ENCODE measurements at places on chromosomes 4 and X.

DNA sequence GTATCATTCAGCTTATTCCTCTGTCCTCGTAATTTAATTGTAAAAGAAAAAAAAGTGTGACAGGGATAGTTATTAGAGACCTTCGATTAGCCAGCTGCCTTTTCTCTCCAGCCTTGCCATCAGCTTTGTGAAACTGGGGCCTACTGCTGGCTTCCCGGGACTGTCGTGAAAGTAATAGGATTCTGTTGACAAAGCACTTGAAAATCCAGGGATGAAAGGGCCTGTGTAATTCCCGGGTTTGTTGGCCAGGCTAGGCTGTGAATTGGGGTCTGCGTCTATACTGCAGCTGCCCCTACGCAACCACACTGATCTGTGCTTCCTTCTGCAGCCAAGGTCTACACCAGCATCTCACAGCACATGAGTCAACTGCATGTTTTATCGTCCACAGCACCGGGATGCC lies 120.4 kb upstream of the SCML1 start:
- no peak for DNase-seq
- no peaks in the 10 kb centered on the region for H3K4me1 ChIP-seq
- H3K36me3 ChIP-seq, result no peaks in the 10 kb centered on the region
- H3K27me3 ChIP-seq, result no peaks in the 10 kb centered on the region
- no peak overlapping the region for H3K27ac ChIP-seq

DNA sequence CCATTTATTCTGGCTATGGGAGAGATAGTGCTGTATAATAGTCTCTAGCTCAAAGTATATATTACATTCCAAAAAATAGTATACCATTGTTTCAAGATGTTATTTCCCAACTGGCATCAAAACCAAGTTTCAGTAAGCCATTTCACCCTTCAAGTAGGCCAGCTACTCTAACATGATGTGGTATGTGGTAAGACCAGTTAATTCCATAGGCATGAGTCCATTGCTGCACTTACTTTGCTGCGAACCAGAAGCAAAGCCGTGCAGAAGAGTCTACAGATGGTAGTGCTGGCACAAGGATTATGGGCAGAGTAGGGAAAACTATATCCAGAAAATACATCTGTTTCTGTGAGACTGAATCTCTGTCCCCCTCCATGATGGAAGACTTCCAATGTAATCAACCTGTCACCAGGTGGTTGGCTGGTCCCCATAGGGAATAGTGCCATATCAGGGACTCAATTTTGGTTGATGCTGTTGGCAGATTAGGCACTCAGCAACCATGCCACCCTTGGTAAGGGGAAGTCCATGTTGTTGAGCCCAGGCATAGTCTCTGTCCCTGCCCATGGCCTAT lies 49.8 kb upstream of the HSD17B10 start:
- H3K4me3 ChIP-seq, result no peak overlapping the region
- H3K4me1 ChIP-seq, result no peaks in the 10 kb centered on the region
- DNase-seq, result no peak
- H3K27ac ChIP-seq, result no peak overlapping the region
- H3K27me3 ChIP-seq, result no peaks in the 10 kb centered on the region

GRCh38 chr4:1542226-1542490 lies 135.9 kb upstream of the NKX1-1 start:
- no peaks in the 10 kb centered on the region for H3K4me1 ChIP-seq
- no peaks in the 10 kb centered on the region for H3K36me3 ChIP-seq
- H3K4me3 ChIP-seq, result no peak overlapping the region
- no peaks in the 10 kb centered on the region for H3K27me3 ChIP-seq
- no peak for DNase-seq
- H3K27ac ChIP-seq, result no peak overlapping the region

- H3K4me1 ChIP-seq, result peaks cover 5% of the 10 kb centered on the region
- H3K27ac ChIP-seq, result no peak overlapping the region
- no peak overlapping the region for H3K4me3 ChIP-seq
- no peak for DNase-seq
Observed at GRCh38 chr4:139603576-139604410, 47.8 kb upstream of the SETD7 start.

DNA sequence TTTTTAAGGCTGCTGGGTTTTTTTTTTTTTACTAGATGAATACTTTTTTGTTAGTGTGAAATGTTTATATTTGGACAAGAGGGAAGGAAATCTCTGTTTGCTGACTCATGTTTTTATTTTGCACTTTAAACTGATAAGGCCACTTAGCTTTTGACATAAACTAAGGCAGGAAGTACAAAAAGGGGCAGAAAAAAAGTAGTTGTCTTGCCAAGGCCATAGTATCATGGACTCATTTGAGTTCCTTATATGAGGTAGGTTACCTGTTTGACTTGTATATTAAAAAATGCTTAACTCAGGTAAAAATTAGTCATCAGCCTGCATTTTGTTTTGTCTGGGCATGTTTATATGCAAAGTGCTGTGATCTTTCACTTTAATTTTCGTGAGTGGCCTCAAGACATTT lies 26.0 kb downstream of the SMAD1 start:
- H3K27ac ChIP-seq, result no peak overlapping the region
- H3K36me3 ChIP-seq, result no peaks in the 10 kb centered on the region
- H3K4me3 ChIP-seq, result no peak overlapping the region
- no peak for DNase-seq
- no peaks in the 10 kb centered on the region for H3K4me1 ChIP-seq
